Thyroid gland (tissue), 4 donors: ENCODE measurements at places on chromosomes 7 and 10. TPM values are rescaled to one million over a fixed set of nuclear protein-coding genes. Genes with fewer than 3 reads are reported as not detected.

DGKI gene
- 71.0 TPM for total RNA-seq

SAP25 gene
- 1.5 TPM for total RNA-seq

MSS51 gene
- 1.7 TPM for total RNA-seq

CALU gene
- 143 TPM for total RNA-seq

TMEM213 gene
- total RNA-seq, result not detected

TMEM176B gene
- total RNA-seq, result 10.4 TPM

TMEM130 gene
- 0.22 TPM for total RNA-seq

NRCAM gene
- 10.1 TPM for total RNA-seq

NUTM2E gene
- not detected for total RNA-seq

GPER1 gene
- total RNA-seq, result 12.5 TPM

PAPSS2 gene
- total RNA-seq, result 32.1 TPM

EBF3 gene
- 12.5 TPM for total RNA-seq

BBS9 gene
- 66.0 TPM for total RNA-seq

DNA sequence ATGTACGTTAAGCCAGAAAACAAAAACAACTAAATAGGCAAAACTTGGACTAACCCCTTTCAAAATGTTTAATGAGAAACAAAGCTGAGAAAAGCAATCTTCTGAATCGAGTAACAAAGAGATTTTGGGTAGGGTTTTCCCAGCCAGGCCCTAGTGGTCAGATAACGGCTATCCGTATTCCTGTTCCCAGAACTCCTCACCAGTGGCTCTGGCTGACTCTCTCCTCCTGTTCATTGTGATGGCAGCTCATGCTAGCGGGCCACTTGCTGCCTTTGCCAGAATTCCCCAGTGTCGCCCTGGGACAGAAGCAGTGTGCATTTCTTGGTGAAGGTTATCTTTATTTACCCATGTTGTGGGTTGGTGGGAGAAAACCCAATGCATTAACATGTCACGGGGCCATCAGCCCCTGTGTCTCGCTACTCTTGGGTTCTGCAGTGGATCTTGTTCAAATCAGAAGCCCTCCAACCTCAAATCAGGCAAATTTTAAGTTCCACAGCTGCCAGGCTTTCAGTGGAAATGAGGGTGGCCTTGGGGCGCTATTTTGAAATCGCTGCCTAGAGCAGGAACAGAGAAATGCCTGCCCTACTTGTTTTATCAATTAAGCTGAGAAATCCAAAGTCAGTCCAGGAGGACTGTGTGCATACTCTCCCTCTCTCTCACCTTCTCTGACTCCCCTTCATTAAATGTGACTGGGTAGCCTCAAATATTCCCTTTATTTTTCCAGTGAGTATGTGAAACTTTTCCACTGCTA lies 164.5 kb upstream of the NPVF start:
- H3K4me3 ChIP-seq, result no peak overlapping the region
- H3K27me3 ChIP-seq, result no peaks in the 10 kb centered on the region
- H3K27ac ChIP-seq, result no peak overlapping the region
- H3K4me1 ChIP-seq, result peaks cover 5% of the 10 kb centered on the region
- H3K36me3 ChIP-seq, result no peaks in the 10 kb centered on the region

- no peak overlapping the region for H3K27ac ChIP-seq
- no peak for DNase-seq
- no peak overlapping the region for H3K4me3 ChIP-seq
- no peaks in the 10 kb centered on the region for H3K4me1 ChIP-seq
Observed at GRCh38 chr7:93036807-93037206, 81.0 kb downstream of the SAMD9 start.

DNA sequence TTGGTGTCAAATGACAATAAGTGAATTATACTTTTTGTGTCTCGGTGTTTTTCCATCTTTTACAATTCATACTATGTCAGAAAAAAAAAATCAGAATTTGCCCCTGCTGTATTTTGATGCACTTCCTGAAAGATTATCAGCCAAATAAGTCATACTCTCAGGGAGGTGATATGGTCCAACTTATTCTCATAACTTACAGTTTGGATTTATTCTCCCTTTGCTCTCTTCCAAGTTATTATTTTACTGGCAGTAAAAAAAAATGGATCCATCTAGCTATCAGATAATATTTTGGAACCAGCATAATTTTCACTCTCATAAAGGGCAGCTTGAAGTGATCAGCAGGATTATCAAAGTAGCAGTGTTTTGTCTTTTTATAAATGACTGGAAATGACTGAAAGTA lies 337.1 kb downstream of the BMPER start:
- no peak overlapping the region for H3K4me3 ChIP-seq
- no peaks in the 10 kb centered on the region for H3K4me1 ChIP-seq
- no peak for DNase-seq
- no peaks in the 10 kb centered on the region for H3K27me3 ChIP-seq

GRCh38 chr7:118757066-118757465 lies 532.6 kb downstream of the ANKRD7 start:
- no peak overlapping the region for H3K27ac ChIP-seq
- H3K4me3 ChIP-seq, result no peak overlapping the region
- DNase-seq, result no peak
- H3K4me1 ChIP-seq, result no peaks in the 10 kb centered on the region
- H3K36me3 ChIP-seq, result no peaks in the 10 kb centered on the region
- no peaks in the 10 kb centered on the region for H3K27me3 ChIP-seq

GRCh38 chr7:113270790-113271189 lies 152.4 kb upstream of the SMIM30 start:
- no peaks in the 10 kb centered on the region for H3K4me1 ChIP-seq
- no peak overlapping the region for H3K4me3 ChIP-seq
- H3K27me3 ChIP-seq, result no peaks in the 10 kb centered on the region
- no peaks in the 10 kb centered on the region for H3K36me3 ChIP-seq

- no peaks in the 10 kb centered on the region for H3K36me3 ChIP-seq
- no peaks in the 10 kb centered on the region for H3K4me1 ChIP-seq
- DNase-seq, result no peak
- no peak overlapping the region for H3K4me3 ChIP-seq
Observed at GRCh38 chr7:159042581-159043101, 102.0 kb downstream of the VIPR2 start.

- no peaks in the 10 kb centered on the region for H3K27me3 ChIP-seq
- no peaks in the 10 kb centered on the region for H3K4me1 ChIP-seq
- no peaks in the 10 kb centered on the region for H3K36me3 ChIP-seq
- H3K4me3 ChIP-seq, result no peak overlapping the region
Observed at GRCh38 chr10:110612629-110613028, 31.5 kb upstream of the RBM20 start.

DNA sequence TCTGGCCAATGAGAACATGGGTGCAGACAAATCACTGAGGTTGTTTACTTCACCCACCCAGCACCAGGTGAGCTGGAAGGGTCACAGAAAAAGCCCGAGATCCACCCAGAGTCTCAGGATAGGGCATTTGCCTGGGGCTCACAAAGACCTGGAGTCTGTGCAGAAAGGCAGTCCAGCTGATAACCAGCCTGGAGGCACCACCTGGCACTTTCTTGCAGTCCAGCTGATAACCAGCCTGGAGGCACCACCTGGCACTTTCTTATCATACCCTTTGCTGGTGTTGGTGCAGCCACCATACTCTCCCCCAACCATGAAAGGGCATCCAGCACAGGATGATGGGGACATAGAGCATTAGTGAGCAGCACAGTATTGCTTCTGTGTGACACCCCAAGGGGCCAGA lies 104.1 kb downstream of the PPP1R3C start:
- no peaks in the 10 kb centered on the region for H3K36me3 ChIP-seq
- no peaks in the 10 kb centered on the region for H3K27me3 ChIP-seq
- no peak for DNase-seq
- H3K4me1 ChIP-seq, result no peaks in the 10 kb centered on the region
- no peak overlapping the region for H3K27ac ChIP-seq

GRCh38 chr7:152523916-152524315 lies 88.1 kb upstream of the KMT2C start:
- no peaks in the 10 kb centered on the region for H3K27me3 ChIP-seq
- no peaks in the 10 kb centered on the region for H3K36me3 ChIP-seq
- H3K27ac ChIP-seq, result no peak overlapping the region
- no peak for DNase-seq
- no peaks in the 10 kb centered on the region for H3K4me1 ChIP-seq

GRCh38 chr10:124721330-124722045 lies 22.7 kb downstream of the FAM53B start:
- H3K36me3 ChIP-seq, result no peaks in the 10 kb centered on the region
- peak overlapping the region; percentile 94 for H3K27ac ChIP-seq
- peaks cover 96% of the 10 kb centered on the region for H3K4me1 ChIP-seq

- no peak overlapping the region for H3K27ac ChIP-seq
- H3K4me1 ChIP-seq, result no peaks in the 10 kb centered on the region
- DNase-seq, result no peak
- H3K27me3 ChIP-seq, result no peaks in the 10 kb centered on the region
- no peak overlapping the region for H3K4me3 ChIP-seq
Observed at GRCh38 chr10:121736315-121737130, 138.3 kb upstream of the FGFR2 start.

DNA sequence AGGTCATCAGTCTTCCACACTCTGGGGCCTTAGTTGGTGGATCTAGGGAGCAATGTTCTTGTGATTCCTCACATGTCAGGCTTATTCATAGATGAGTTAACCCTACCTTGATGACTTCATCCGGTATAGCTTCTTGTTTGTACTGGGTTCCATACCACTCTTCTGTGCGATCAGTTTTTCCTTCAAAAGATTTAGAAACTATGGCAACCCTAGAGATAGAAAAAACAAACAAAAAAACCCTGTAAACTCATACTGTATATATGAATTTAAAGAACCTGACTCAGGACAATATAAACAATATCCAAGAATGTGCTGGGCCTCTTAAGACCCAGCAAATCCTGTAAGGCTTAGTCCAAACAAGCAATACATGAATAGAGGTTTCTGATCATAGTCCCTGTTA lies 83.5 kb downstream of the IDE start:
- no peak overlapping the region for H3K4me3 ChIP-seq
- H3K4me1 ChIP-seq, result no peaks in the 10 kb centered on the region
- peaks cover 44% of the 10 kb centered on the region for H3K36me3 ChIP-seq

DNA sequence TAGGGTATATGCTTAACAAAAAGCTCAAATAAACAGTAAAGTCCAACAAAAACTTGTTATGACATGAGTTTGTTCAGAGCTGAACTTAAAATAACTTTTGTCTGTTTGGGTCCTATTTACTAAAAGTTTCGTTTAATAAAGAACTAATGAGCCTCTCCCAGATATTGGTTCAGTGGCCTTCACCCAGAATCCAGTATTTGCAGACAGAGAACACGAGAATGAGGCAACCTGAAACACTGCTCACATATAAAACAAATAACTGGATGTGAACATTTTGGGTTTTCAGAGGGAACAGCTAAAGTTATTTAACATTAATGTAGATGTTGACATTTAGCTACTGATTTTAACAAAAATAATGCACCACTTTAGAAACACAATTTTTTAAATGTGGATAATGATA lies 98.3 kb downstream of the RNF133 start:
- no peaks in the 10 kb centered on the region for H3K4me1 ChIP-seq
- no peaks in the 10 kb centered on the region for H3K36me3 ChIP-seq
- H3K27me3 ChIP-seq, result no peaks in the 10 kb centered on the region
- H3K27ac ChIP-seq, result no peak overlapping the region
- no peak overlapping the region for H3K4me3 ChIP-seq
- no peak for DNase-seq

GRCh38 chr10:74910241-74910975 lies 84.0 kb downstream of the KAT6B start:
- H3K4me3 ChIP-seq, result no peak overlapping the region
- H3K4me1 ChIP-seq, result peaks cover 18% of the 10 kb centered on the region

DNA sequence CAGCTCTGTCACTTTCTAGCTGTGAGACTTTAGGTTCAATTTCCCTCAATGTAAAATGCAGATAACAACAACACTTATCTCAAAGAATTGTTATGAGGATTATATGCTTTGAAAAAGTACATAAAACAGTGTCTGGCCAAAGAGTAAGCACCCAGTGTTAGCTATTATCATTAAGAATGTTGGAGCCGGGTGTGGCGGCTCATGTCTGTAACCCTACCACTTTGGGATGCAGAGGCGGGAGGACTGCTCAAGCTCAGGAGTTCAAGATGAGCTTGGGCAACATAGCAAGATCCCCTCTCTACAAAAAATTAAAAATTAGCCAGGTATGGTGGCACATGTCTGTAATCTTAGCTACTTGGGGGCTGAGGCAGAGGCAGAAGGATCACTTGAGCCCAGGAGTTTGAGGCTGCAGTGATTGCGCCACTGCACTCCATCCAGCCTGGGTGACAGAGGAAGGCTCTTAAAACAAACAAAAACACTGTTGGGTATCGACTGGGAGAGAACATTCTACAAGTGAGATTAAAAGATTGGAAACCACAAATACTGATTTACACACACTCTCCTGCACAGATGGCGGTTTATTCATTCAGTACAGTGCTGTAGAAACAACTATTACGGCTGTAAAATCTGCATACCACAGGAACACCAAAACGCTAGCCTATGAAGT lies 107.3 kb downstream of the PROSER2 start:
- H3K4me1 ChIP-seq, result peaks cover 6% of the 10 kb centered on the region
- no peak overlapping the region for H3K27ac ChIP-seq
- no peaks in the 10 kb centered on the region for H3K27me3 ChIP-seq
- peaks cover 30% of the 10 kb centered on the region for H3K36me3 ChIP-seq

GRCh38 chr10:120530699-120531098 lies 73.7 kb downstream of the PLPP4 start:
- H3K4me1 ChIP-seq, result no peaks in the 10 kb centered on the region
- H3K27me3 ChIP-seq, result no peaks in the 10 kb centered on the region
- no peak for DNase-seq
- H3K4me3 ChIP-seq, result no peak overlapping the region
- no peaks in the 10 kb centered on the region for H3K36me3 ChIP-seq
- H3K27ac ChIP-seq, result no peak overlapping the region

- peak overlapping the region; percentile 7 for H3K27ac ChIP-seq
- H3K27me3 ChIP-seq, result no peaks in the 10 kb centered on the region
- no peak for DNase-seq
- H3K4me1 ChIP-seq, result peaks cover 14% of the 10 kb centered on the region
- no peaks in the 10 kb centered on the region for H3K36me3 ChIP-seq
Observed at GRCh38 chr10:72736176-72736827, 44.4 kb downstream of the MCU start.

GRCh38 chr10:31708046-31708445 lies 220.6 kb downstream of the ARHGAP12 start:
- no peaks in the 10 kb centered on the region for H3K4me1 ChIP-seq
- no peak overlapping the region for H3K4me3 ChIP-seq
- H3K36me3 ChIP-seq, result no peaks in the 10 kb centered on the region
- peak overlapping the region; percentile 73 for H3K27ac ChIP-seq

- H3K27me3 ChIP-seq, result no peaks in the 10 kb centered on the region
- no peaks in the 10 kb centered on the region for H3K36me3 ChIP-seq
- H3K4me1 ChIP-seq, result peaks cover 7% of the 10 kb centered on the region
- no peak for DNase-seq
- H3K27ac ChIP-seq, result no peak overlapping the region
Observed at GRCh38 chr10:76141376-76141775, 710.0 kb downstream of the LRMDA start.

- no peaks in the 10 kb centered on the region for H3K4me1 ChIP-seq
- no peaks in the 10 kb centered on the region for H3K36me3 ChIP-seq
- H3K27me3 ChIP-seq, result no peaks in the 10 kb centered on the region
- DNase-seq, result peak; percentile 4
Observed at GRCh38 chr7:64636386-64636785, 29.5 kb upstream of the ZNF107 start.

- no peak overlapping the region for H3K27ac ChIP-seq
- peaks cover 53% of the 10 kb centered on the region for H3K36me3 ChIP-seq
- H3K4me3 ChIP-seq, result no peak overlapping the region
- H3K4me1 ChIP-seq, result no peaks in the 10 kb centered on the region
- DNase-seq, result no peak
- H3K27me3 ChIP-seq, result no peaks in the 10 kb centered on the region
Observed at GRCh38 chr10:73503037-73503436, 7.2 kb upstream of the PPP3CB start.

GRCh38 chr7:36084485-36085091 lies 68.5 kb upstream of the EEPD1 start:
- no peak overlapping the region for H3K4me3 ChIP-seq
- H3K27me3 ChIP-seq, result no peaks in the 10 kb centered on the region
- DNase-seq, result peak; percentile 82
- no peaks in the 10 kb centered on the region for H3K4me1 ChIP-seq
- no peaks in the 10 kb centered on the region for H3K36me3 ChIP-seq
